Hypothalamus (tissue), 51 donors: ENCODE measurements at places on chromosomes 4 and X.

GRCh38 chrX:2374086-2374485, 126.7 kb downstream of the DHRSX start:
- no peak for DNase-seq

- peak; percentile 60 for DNase-seq
These were observed 677 bp downstream of the PTPN13 start for GRCh38 chr4:86594559-86595425.

DNA sequence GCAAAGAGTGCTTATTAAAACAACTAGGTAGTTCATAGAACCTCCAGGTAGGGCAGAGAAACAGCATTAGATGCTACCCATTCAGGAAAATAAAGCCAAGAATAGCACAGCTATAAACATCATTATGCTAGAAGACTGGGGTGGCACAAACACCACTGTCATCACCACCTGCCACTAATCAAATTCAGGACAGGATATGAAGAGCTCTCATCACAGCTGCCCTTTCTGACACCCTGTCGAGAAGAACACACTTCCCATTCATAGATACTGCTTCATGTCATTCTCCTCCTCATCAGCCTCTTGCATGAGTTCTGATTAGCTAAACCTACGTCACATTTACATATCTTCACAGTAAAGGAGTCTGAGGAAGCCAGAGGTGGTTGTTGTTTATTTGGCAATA, 692.3 kb upstream of the HS3ST1 start:
- DNase-seq = no peak

- DNase-seq = no peak
These were observed 100.2 kb downstream of the PDLIM5 start for GRCh38 chr4:94551643-94552564.

- no peak for DNase-seq
These were observed 16.9 kb downstream of the AWAT2 start for GRCh38 chrX:70032792-70033191.

GRCh38 chr4:6849691-6850090, 59.9 kb upstream of the TBC1D14 start:
- DNase-seq = no peak

GRCh38 chrX:21126661-21127060, 247.6 kb upstream of the CNKSR2 start:
- DNase-seq = no peak

GRCh38 chr4:147496500-147496899, 15.6 kb downstream of the EDNRA start:
- DNase-seq = no peak

GRCh38 chr4:39383690-39384089, 17.5 kb upstream of the RFC1 start:
- no peak for DNase-seq

DNA sequence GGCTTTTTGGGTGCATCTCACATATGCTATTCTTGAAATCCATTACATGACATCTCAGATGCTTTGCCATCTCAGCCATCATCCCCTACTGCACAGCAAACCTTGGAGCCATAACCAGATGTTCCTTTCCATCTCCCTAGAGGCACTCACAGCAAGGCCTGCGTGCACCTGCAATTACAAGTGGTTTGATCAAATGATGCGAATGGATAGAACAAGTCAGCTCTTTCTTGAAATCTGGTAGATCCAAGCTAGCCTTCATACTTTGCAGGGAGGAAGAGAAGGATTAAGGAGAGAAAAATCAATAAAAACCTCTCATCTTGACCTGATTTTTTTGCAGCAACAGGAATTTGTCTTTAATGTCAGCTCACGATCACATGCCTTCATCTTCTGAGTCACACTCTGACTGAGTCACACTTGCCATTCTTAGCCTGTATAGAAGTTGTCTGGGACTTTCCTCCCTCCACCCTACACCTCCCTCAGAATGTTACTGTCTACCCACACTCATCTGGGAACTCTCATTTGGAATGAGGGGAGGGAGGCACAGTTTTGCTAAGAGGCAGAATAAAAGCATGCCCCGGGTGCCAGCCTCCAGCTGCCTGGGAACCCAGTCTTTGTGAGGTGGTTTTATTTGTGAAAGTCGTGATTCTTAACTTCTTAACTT, 11.9 kb upstream of the TRIML1 start:
- DNase-seq = no peak
